Aorta (tissue), 5 donors: ENCODE measurements at places on chromosomes 6 and 20. TPM values are rescaled to one million over a fixed set of nuclear protein-coding genes. Genes with fewer than 3 reads are reported as not detected.

RUNX2 gene
- total RNA-seq = 2.3 TPM

HLA-DQB1 gene
- 35.9 TPM for total RNA-seq

DNA sequence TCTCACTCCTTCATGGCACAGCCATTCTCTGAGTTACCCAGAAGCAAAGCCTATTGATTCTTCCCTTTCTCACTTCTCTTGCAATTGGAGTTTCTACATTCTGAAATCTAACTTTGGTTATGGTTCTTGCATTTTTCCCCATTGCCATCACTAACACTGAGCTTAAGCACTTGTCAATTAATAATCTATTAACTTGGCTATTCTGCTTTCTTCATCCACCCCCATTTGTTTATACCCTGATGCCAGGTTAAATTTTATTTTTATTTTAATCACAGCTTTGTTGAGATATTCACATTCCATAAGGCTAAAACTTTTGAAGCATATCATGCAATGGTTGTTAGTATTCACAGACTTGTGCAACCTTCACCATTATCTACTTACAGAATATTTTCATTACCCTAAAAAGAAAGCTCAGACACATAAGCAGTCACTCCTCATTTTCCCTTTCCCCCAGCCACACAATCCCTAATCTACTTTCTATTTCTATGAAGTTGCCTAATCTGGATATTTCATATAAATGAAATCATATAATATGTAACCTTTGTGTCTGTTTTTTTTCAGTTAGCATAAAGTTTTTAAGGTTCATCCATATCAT lies 222.3 kb downstream of the UBE3D start:
- no peak for DNase-seq

RSPH4A gene
- total RNA-seq = 0.48 TPM

GRCh38 chr6:125843593-125843992 lies 52.8 kb downstream of the NCOA7 start:
- DNase-seq = no peak

GRCh38 chr6:108732091-108732870 lies 115.9 kb upstream of the ARMC2 start:
- DNase-seq = no peak

DNA sequence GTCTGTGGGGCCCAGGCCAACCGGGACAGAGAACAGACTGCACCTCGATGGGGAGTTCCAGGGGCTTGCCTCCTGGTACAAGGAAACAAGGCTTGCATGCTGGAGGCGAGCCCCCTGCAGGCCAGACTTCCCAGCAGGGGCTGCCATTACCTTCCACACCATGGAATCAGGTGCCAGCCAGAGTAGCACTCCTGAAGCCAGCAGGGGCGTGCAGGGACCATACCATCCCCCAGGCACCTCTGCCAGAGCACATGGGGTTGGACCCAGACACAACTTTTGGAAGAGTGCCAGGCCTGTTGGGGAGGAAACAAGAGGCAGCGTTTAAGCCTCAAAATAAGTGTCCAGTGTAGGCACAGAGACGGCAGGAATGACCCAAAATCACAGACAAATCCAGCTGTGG lies 6.5 kb downstream of the DDO start:
- DNase-seq = no peak

MGME1 gene
- 14.7 TPM for total RNA-seq

MRAP2 gene
- total RNA-seq = 65.1 TPM

DNA sequence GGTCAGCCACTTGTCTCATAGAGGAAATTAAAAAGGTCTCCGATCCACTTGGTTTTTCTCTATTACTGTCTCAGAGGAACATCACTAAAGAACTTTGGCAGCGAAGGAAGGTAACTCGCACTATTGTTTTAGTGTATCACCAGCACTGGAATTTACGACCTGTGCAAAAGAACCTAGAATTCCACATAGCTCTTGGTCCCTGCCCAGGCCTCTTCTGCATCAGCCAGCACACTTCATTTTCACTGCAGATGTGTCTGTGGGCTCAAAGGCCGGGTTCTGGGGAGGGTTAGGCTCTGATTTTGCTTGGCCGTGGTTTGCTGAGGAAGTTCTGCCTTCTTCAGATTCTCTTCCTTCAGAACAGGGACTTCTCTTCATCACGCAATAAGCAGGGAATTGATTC lies 102.8 kb upstream of the TMEM181 start:
- DNase-seq = no peak

DNA sequence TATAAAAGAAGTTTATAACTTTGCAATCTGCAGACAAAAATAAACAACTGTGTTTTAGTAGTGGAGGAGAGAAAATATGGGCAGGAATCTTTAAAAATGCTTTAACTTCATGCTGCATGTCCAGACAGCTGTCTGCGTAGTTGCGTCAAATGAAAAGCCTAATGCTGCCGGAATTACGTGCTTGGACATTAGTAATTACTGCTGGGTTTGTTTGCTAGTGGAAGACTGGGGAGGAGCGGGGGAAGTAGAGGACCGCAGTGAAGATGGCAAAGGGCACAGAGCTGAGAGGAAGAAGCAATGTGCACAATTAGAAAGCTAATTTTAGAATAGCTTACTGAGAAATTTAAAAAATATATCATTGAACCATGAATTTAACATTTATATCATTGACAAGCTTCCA lies 2.4 kb downstream of the SNAP25 start:
- no peak for DNase-seq

- DNase-seq = no peak
Measured at GRCh38 chr6:109579361-109579760, 96.3 kb upstream of the ZBTB24 start.

- DNase-seq = no peak
Measured at GRCh38 chr6:126781582-126781981, 336.9 kb upstream of the RSPO3 start.

DNA sequence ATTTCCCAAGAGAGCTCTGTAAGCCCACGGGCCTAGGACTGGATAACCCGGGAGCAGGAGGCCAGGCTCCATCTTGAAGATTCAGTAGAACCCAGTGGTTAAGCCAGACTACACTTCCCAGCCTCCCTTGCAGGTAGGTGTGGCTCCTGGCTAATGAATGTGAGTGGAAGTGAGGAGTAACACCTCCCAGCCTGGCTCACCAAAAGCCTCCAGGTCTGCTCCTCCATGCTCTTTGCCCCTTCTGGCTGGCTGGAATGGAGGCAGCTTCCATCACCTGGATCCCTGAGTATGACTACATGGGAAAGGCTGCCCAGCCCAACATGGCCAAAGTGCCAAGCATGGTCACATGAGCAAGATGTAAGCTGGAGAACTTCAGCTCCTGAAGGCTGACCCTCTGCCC lies 9.7 kb downstream of the LRRN4 start:
- no peak for DNase-seq

- no peak for DNase-seq
Measured at GRCh38 chr6:124772733-124773319, 189.4 kb upstream of the RNF217 start.

DNA sequence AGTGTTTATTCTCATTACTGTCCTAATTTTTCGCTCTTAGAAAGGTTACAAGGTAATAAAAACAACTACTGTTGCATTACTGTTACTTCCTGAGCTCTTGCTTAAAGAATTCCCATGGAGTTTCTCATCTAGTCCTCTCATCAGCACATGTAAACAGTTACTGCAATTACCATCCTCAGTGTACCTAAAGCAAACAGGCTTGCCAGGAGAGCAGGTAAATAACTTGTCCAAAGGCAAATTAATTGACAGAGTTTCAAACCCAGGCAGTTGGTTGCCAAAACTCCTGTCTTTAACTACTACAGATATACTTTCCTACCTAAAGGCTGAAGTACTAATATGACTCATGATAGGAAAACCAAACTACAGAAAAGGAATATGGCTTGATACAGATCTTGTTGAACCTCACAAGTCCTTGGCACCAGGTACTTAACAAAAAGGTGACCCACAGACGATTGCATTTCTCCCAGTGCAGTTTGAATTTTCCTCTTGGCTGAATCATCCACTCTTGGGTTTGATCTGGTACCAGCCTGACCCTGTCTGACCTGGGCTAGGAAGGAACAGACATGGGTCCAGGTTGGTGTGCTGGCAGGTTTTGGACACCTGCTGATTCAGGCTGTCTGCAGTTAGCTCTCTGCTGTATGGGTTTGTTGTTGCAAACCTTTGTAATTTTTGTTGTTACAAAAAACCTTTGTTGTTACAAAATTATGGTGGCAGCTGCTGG lies 153.0 kb downstream of the CFAP61 start:
- DNase-seq = no peak
